ENCODE measurements at places on chromosomes 5 and 9.

DNA sequence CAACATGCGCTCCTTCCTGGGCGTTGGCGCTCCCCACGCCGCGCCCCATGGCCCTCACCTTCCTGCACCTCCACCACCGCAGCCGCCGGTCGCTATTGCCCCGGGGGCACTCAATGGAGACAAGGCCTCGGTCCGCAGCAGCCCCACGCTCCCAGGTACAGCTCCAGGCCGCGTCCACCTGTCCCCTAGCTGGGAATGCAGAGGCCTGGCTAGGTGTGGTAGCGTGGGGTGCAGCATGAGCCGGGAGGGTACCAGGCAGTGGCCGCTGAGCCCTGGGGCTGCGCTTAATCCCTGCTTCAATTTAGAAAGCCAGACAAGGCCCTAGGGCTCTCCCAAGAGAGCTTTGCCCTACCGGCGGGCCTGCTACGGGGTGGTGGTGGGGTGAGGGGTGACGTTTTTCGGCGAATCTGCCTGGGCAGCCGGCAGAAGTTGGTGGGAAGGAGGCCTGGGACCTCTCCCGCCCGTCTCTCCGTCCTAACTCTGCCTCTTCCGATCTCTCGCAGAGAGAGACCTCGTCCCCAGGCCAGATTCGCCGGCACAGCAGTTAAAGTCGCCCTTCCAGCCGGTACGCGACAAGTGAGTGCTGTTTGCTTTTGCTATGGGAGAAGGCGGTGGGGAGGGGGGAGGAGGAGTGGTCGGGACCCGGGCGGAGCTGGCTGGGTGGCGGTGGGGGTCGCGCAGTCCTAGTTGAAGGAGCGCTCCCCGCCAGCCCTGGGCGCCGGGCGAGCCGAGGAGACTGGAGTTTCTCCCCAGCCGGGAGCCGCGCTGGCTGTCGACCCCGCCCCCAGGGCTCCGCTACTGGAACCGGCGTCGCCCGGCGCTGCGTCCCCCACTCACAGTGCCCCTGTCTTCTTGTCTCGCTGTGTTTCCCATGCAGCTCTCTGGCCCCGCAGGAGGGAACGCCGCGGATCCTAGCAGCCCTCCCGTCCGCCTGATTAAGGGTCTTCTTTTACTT is 4.8 kb downstream of the IRX1 start:
- DNase-seq: no peak

DNA sequence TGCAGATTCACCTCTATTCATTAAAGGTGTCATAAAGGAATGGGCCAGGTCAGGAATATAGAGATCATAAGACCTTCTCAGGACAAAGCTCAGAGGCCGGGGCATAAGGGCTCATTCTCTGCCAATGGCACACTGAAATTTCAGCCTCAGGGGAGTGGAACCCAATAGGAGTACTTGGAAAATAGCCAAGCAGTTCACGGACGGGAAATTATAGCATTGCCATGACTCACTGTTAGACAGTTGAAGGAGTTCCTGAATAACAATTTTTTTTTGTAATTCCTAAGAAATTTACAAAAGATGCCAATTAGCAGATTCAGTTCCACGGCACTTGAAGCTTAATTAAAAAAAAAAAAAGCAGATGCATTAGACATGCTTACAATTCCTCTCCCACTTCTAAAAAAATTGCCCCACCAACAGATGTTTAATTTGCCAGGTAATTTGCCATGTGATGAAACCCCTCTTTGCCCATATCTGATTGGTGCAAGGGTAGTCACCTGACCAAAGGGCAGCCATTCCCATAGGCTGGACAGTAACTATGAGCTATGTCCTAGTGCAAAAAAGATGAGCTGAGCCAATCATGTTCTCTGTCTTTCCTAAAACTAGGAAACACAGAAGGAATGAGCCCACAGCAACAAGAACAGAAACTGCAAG is 58.6 kb downstream of the PTCD2 start:
- DNase-seq: no peak

- no peak for DNase-seq
These were observed 1748.2 kb downstream of the EFNA5 start for GRCh38 chr5:105922574-105922973.

DNA sequence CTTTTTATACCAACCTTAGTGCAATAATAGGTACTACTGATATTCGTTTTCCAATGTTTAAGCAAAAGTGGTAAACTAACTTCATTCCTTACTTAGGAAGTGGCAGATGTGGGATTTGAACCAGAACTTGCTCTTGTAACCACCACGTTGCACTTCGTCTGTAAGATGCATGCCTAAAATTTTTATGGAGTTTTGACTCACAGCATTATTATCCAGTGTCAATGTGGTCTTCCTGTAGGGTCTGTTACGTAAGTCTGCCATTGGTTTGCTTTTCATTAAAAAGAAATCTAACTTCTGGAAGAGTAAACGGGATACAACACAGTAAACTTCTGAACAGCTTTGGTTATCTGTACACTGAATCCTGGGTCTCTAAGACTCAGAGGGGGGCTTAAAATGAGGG is 521.0 kb upstream of the WWC1 start:
- DNase-seq: no peak

DNA sequence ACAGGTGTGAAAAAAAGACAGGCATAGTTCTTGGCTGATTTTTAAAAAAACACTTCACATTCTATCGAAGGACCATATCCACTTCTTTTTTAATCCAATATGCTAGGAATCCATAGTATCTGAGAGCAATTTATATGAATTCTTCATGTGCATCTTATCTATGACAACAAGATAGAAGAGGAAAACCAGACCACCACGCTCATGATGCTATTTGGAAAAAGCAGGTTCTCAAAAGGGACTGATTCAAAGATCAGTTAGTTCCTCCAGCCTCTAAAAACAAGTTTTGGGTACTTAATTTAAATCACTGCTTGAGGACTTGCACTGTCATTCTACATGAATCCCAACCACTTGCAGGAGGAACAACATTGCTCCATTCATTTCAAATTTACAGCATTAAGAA is 6.3 kb downstream of the MEF2C start:
- no peak for DNase-seq

- DNase-seq: no peak
These were observed 196.2 kb downstream of the AOPEP start for GRCh38 chr9:94922691-94923107.

GRCh38 chr9:125360601-125361000 is 99.0 kb downstream of the GAPVD1 start:
- DNase-seq: no peak

- no peak for DNase-seq
These were observed 33.3 kb downstream of the PARP8 start for GRCh38 chr5:50699737-50700136.

DNA sequence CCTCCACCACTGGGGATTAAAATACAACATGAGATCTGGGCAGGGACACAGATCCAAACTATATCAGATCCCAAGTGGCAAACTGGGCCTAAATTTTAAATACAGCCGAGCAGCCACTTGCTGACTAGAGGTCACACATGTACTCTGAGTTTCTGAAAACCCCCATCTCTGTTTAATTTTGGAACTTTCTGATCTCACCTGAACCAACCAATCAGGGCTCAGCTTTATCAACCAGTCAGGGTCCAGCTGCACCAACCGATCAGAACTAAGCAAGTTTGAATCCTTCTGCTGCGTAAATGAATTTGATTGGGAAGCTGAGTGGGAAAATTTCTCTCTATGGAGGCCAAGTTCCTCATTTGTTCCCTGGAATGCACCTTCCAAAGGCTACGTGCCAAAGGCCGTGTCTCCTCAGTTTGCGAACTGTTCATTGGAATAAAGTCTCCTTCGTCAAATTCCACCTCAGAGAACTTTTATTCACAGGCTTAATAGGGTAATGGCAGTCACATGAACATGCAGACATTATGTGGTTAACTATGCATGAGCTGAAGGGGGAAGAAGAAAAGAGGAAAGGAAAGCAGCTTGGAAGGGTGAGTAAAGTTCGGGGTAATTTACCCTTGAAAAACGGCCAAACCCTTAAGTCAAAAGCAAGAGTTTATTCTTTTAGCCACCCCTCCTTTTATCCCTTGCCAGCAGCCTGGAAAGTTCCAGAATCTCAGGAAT is 3.7 kb downstream of the CD180 start:
- no peak for DNase-seq

DNA sequence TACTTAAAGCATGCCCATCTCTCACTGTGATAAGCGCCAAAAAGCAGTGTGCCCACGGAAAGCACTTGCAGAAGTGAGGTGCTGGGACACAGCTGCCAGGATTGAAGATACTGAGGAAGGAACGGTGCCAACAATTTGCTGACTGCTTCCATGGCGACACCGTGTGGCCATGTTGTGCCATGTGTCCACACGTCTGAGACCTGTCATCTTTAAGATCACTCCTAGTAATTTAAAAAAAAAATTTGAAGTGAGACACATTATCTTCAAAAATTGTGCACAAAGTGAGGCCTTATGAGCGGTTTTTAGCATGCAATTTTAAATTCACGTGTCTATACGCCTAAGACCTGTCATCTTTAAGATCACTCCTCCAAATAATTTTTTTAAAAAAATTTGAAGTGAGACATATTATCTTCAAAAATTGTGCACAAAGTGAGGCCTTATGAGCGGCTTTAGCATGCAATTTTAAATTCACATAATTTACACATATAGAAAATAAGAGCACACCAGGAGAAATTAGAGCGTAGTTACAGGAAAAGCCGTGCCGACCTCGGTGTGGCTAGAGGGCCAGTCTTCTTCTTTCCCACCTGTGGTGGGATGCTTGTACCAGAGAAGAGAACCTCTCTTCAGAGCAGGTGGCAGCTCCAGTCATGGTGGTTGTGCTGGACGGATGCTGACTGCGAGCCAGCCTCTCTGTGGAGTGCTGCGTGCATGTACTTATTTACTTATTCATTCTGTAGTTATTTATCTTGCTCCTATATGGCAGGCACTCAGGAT is 21.4 kb upstream of the FLT4 start:
- peak; percentile 70 for DNase-seq

- DNase-seq: no peak
These were observed 398.8 kb downstream of the ZSWIM6 start for GRCh38 chr5:61730866-61731265.

DNA sequence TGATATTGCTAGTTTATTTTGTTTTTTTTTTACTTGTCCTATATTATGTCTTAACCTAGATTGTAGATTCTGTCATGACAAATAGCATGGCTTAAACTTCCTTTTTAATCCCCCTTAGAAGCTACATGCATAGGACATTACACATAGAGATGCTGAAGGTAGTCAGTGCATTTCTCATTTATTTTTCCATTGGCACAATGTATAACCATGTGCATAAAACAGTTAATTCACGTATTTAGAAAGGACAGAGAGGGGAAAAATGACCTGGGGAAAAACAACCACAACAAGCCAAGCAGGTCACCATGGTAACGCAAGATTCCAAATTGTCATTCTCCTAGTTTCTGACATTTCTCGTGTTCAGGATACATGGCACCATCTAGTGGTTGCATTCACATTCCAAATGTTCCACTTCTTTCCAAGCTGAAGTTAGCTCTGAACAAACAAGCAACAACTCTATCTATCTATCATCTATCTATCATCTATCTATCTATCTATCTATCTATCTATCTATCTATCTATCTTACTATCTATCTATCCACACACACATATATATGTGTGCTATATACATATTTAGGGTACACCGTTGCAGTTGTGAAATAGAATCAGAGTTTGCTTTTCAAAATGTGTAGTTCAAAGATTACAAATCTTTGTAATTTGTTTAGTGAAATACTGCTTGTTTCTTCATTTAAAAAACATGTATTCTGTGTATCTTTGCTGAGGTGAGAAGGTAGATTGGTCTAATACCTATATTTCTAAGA is 487.2 kb upstream of the ST8SIA4 start:
- DNase-seq: peak; percentile 8

- DNase-seq: no peak
These were observed 72.5 kb downstream of the EPB41L4A start for GRCh38 chr5:112346411-112347044.

DNA sequence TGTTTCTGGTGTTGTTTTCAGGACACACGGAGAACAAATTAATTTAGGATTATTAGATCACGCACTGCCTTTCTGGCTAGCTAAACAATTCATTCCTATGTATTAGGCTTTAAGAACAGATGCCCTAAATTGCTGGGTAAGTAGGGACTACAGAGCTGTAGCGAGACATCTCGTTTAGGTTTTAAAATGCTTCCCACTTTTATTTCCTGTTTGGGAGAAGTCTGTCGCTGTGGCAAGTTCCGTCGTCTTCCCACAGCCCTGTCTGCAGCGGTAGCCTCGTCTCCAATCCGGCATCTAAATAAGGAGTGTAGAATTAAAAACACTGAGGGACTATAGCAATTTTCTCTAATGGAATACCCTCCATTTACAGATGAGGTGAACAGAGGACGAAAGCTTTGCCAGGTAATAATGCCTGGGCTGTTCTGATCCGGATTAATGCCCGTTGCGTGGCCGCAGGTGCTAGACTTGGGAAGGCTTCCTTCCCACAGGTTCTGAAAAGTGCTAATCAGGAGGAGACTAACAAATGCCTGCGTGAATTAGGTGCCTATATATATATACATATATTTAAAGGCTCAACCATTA is 1.3 kb upstream of the TRIM36 start:
- no peak for DNase-seq

All from thymus (tissue), 14 donors.